Stimulated activated CD8-positive, alpha-beta memory T cell treated with anti-CD3 and anti-CD28 coated beads, Interleukin-7, amount 100 ng/mL, for 1 hour (primary cell): ENCODE measurements at places on chromosomes 5 and 9.

GRCh38 chr9:16315720-16316119 lies 554.8 kb downstream of the BNC2 start:
- DNase-seq: no peak

- no peak for DNase-seq
These were observed 17.0 kb downstream of the BTF3 start for GRCh38 chr5:73515232-73515631.

DNA sequence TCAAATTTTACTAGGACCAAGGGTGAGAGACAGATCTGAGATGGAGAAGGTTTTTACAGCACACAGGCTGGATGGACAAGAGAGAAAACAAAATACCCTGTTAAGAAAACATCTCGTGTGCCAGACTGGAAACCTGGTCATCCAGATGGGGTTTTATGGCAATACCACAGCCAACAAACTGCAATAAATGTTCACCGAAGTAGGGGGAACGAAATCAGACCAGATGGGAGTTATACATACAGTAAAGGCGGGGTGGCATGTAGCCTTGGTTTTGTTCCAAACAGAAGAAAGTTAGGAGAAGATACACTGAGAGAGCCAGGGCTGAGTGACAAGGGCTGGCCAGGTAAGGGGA lies 63.3 kb downstream of the DCP2 start:
- no peak for DNase-seq

DNA sequence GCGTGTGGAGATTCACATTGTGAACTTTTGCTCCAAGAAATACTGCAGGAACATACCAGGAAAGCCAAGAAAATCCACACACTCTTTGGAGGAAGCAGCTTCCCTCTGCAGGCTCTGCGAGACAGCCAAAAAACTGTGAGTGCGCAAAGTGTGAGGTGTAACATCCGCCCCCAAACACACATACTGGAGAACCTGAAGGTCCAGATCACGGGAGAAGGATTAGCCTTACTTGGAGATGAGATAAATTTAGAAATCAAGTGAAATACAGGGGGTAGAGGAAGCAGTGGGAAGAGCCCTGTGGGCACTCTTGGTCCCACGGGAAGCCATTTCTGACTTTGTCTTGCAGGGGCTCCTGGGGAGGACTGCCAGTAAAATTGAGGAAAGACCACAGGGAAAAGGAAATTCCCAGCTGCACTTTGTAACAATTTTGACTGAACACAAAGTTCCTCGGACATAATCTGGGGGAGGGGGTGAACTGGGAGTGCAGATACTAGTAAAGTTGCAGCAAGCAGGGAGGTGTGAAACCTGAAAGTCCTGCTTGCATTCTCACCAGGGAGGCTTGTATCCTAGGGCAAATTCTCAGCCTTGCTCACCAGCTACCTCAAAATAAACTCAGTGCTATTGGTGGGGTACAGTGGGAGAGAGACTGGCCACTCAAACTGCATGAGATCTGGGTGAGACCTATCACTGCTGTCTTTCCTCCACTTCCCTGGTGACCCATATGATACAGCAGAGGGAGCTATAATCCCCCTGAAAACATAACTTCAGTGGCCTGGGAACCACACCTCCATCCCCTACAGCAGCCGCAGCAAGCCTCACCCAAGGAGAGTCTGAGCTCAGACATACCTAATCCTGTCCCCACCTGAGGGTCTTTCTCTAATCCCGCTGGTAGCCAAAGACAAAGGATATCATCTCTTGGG lies 109.1 kb downstream of the ALDH1A1 start:
- DNase-seq: no peak

- no peak for DNase-seq
These were observed 128.2 kb downstream of the TMEM161B start for GRCh38 chr5:88140396-88140855.

GRCh38 chr5:144467792-144468191 lies 297.1 kb downstream of the KCTD16 start:
- no peak for DNase-seq

- no peak for DNase-seq
These were observed 45.3 kb downstream of the SMARCA2 start for GRCh38 chr9:2060424-2060823.

DNA sequence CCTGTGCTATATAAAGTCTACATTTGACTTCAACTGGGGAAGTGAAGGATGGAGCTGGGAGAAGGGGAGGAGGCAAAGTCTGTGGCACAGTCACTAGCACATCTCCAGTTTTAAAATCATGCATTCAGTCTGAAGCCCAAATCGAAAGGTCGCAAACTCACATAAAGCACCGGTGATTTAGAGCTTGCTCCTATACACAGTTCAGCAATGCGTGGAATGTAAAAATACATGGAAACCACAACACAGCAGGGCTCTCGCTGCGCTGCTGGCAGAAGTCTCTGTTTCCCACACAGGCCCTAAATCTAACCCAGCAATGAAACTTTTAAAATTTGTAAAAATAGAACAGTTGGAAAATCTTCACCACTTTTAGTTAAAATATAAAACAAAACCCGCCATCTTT lies 68.2 kb downstream of the EBF1 start:
- DNase-seq: no peak

DNA sequence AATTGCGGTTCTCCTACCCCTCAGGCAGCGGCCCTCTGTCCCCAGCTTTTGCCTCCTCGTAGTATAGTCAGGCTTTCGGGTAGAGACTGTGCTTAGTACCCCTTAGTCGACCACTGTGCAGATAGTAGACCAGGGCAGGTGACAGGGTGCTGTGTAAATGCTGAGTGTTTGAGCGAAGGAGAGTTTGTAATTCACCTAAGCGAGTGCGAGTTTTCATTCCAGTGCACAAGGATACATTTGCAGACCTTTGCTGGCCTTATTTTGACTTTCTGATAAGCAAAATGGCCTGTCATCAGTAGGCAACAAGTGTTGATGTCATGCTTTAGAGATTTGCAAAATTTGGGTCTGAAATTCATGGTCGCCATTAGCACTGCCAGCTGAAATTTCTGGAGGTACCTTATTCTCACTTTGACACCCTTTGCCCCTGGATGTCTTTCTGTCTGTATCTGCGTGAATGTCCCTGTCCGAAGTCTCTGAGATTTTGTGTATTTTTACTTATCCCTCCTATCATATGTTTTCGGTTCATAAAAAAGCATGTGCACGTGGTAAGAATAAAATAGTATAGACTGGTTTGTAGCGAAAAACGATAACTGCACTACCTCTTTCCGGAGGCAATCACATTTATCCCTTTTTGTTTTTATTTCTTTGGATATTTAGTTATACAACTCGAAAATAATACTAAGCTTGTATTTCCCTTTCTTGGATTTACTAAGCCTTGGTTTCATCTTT lies 1.9 kb downstream of the LMNB1 start:
- DNase-seq: no peak

GRCh38 chr9:31030741-31031202 lies 1353.7 kb upstream of the ACO1 start:
- no peak for DNase-seq

DNA sequence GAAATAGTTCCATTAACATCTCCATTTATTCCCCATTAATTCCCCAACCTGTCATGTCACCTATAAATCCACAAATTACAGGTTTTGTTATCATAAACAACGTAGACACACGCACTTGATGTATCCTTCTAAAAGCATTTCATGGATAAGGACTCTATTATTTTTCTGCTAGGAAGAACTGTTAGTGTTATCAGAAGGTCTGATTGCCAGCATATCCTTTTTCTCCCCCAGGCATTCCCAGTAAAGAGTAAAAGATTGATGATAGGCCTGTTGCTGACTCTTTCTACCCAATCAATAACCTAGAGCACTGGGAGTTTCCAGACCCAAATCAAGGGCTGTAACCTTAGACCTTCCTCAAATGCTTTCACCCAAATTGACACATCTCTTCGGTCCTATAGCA lies 60.8 kb downstream of the RFK start:
- no peak for DNase-seq

DNA sequence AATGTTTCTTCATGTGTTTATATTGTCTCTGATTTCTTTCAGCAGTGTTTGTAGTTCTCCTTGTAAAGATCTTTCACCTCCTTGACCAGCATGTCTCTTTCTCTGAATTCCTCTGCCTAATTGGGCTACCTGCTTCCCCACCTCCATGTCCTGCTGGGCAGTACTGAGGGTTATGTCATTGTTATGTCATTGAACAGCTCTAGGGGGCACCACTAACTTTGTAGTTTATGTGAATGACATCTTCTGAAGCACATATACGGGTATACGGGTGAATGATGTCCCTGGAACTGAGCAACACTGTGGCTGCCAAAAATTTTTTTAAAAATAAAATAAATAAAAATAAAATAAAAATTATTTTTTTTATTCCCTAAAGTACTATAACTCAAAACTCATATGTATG lies 16.9 kb upstream of the SNCAIP start:
- no peak for DNase-seq

- no peak for DNase-seq
These were observed 119.0 kb downstream of the PIK3R1 start for GRCh38 chr5:68334553-68334886.

GRCh38 chr9:69432623-69433022 lies 107.6 kb downstream of the ENTREP1 start:
- no peak for DNase-seq

DNA sequence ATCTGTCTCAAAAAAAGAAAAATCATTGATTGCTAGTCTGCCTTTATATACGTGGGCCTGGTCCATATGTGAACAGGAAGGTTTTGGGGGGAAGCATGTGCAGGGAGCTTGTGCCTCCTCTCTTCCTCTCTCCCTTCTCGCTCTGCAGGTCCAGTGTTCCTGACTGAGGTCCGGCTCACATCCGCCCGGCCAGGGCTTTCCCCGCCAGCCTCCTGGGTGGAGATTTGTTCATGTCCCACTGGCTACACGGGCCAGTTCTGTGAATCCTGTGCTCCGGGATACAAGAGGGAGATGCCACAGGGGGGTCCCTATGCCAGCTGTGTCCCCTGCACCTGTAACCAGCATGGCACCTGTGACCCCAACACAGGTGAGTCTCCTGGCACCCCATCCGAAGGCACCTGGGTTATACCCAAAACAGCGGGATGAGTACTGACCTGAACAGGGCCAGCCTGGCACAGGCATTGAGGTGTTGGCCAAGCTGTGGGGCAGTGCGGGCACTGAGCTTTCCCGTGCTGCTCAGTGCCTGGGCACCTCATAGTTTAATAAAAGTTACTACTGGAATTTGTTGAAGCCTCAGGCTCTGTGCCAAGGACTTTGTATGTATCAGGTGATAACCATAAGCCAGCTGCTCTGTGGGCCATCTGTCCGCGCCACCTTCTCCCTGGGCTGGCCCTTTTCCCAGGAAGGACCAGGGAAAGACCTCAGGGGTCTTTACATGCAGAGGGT lies 39.4 kb upstream of the AIF1L start:
- DNase-seq: no peak

GRCh38 chr9:136051837-136052471 lies 43.1 kb downstream of the NACC2 start:
- DNase-seq: no peak

GRCh38 chr5:10399839-10400238 lies 41.8 kb upstream of the ROPN1L start:
- DNase-seq: no peak

DNA sequence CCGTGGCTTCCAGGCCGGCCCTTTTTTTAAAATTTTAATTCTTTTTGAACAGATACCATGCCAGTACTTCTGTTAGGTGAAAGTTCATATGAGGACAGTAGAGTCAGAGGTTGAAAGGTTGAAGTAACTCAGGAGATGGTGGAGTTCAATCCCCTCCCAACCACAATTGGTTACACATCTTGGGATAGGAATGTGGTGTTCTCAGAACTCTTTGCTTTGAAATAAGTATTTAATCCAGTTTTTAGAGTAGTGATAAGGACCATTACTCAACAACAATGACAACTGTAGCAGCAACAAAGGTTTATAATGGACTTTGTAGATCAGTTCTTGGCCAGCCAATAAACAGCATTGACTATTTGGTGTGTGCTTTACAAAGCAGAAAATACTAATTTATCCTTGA lies 116.0 kb downstream of the ARHGAP26 start:
- DNase-seq: no peak

DNA sequence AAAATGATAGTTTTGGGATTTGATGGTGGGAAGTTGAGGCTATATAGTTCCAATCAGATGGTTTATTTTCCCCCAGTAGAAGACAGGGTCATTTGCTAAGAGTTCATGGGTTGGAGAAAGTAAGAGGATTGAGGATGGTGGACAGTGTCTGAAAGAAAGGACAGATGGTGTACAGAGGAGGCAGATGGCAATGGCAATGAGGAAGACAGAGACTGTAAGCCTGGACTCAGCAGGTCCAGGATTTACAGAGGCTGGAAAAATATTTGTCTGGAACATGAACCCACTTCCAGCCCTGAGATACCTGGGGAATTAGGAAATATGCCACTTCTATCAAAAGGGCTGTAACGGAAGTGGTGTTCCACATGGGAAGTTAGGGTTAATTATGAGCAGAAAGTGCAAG lies 84.5 kb downstream of the PCSK1 start:
- no peak for DNase-seq

DNA sequence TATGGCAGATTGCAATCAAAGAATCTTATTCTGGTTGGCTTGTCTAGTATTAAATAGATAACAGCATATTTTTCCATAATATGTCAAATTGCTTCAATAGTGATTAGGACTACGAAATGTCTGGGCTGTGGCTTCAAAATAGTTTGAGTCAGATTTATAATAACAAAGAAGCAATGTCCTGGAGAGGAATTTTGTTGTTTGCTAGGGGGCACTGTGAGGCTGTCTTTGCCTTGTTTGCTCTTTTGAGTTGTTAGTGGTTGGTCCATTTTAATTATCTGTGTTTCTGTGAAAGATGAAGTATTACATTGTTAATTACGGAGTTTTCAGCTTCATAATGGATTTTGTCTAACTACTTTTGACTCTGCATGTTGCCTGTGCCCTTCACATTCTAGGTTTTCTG lies 713.6 kb downstream of the TLE4 start:
- no peak for DNase-seq

DNA sequence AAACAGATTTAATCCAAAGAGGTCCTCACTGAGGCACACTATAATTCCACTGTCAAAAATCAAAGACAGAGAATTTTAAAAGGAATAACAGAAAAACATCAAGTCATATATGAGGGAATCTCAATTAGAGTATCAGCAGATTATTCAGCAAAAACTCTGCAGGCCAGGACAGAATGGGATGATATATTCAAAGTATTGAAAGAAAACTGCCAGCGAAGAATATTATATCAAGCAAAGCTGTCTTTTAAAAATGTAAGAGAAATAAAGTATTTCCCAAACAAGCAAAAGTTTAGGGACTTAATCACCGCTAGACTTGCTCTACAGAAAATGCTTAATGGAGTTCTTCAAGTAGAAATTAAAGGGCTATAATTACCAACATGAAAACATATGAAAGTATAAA lies 15.7 kb upstream of the OR2Y1 start:
- no peak for DNase-seq

GRCh38 chr9:84314306-84314705 lies 26.3 kb downstream of the SLC28A3 start:
- DNase-seq: no peak

GRCh38 chr5:180041301-180042274 lies 30.0 kb downstream of the RNF130 start:
- no peak for DNase-seq

- DNase-seq: no peak
These were observed 35.5 kb upstream of the LRRC14B start for GRCh38 chr5:155651-156410.

- no peak for DNase-seq
These were observed 83.1 kb upstream of the MAST4 start for GRCh38 chr5:66513130-66513529.

- DNase-seq: no peak
These were observed 196.5 kb downstream of the TLE1 start for GRCh38 chr9:81492710-81493447.
